Endothelial cell of umbilical vein (primary cell): ENCODE measurements at places on chromosomes 1 and 21. TPM values are rescaled to one million over a fixed set of nuclear protein-coding genes. Genes with fewer than 3 reads are reported as not detected.

DNA sequence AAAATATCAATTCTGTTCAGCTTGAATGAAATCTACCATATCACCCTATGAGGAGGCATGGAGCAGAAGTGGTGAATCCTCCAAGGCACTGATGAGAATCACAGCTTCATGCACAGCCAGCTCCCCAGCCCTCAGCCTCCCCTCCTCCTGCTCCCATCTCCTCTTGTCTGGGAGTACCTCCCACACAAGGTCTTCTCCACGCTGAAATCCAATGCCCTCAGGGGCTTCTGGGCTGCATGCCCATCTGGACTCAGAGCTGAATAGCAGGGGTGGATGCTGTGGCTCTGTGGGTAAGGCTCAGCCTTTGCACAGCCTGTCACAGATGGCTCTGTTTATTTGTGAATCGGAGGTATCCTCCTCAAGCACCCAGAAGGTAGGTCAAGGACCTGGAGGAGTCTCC lies 48.6 kb downstream of the KCNC4 start:
- H3K27me3 ChIP-seq = peaks cover 4% of the 10 kb centered on the region
- H3K4me1 ChIP-seq = peaks cover 6% of the 10 kb centered on the region
- H3K27ac ChIP-seq = no peak overlapping the region

- no peaks in the 10 kb centered on the region for H3K27me3 ChIP-seq
- H3K27ac ChIP-seq = peak overlapping the region; percentile 62
- H3K36me3 ChIP-seq = no peaks in the 10 kb centered on the region
- H3K4me1 ChIP-seq = peaks cover 19% of the 10 kb centered on the region
Measured at GRCh38 chr1:225467193-225468020, 39.6 kb upstream of the LBR start.

GRCh38 chr1:171754971-171755370 lies 13.1 kb upstream of the VAMP4 start:
- H3K36me3 ChIP-seq = no peaks in the 10 kb centered on the region
- H3K4me3 ChIP-seq = no peak overlapping the region
- H3K27ac ChIP-seq = no peak overlapping the region
- no peak for DNase-seq
- H3K27me3 ChIP-seq = peaks cover 2% of the 10 kb centered on the region

DNA sequence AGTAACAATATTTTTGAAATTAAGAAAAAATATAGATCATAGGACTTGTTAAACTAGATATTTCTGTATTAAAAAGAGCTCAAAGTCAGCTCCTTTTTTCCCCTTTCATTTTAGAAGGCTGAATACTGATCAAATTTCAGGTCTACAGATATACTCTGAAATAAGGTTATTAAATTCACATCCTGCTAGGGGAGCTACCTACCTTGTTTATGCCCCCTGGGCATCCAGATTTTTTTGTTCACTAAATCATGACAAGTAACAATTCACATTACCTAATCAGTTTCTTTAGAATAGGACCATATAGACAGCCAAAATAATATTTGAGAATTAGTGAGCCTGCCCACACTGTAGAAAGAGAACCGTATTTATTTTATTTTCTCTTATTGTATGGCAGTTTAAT lies 276.2 kb downstream of the USP25 start:
- no peaks in the 10 kb centered on the region for H3K27me3 ChIP-seq
- H3K4me1 ChIP-seq = no peaks in the 10 kb centered on the region
- DNase-seq = no peak
- H3K36me3 ChIP-seq = no peaks in the 10 kb centered on the region

GRCh38 chr1:23021834-23022233 lies 2.6 kb downstream of the KDM1A start:
- no peak for DNase-seq
- H3K27ac ChIP-seq = no peak overlapping the region
- no peaks in the 10 kb centered on the region for H3K36me3 ChIP-seq

- H3K27ac ChIP-seq = peak overlapping the region; percentile 49
- H3K4me1 ChIP-seq = peaks cover 14% of the 10 kb centered on the region
- peak; percentile 70 for DNase-seq
- no peaks in the 10 kb centered on the region for H3K36me3 ChIP-seq
Measured at GRCh38 chr1:1157426-1157913, 16.2 kb upstream of the TTLL10 start.

GRCh38 chr1:18151436-18152122 lies 44.0 kb downstream of the IGSF21 start:
- H3K27ac ChIP-seq = no peak overlapping the region
- no peak for DNase-seq
- H3K27me3 ChIP-seq = no peaks in the 10 kb centered on the region
- H3K4me3 ChIP-seq = no peak overlapping the region
- H3K4me1 ChIP-seq = no peaks in the 10 kb centered on the region

DNA sequence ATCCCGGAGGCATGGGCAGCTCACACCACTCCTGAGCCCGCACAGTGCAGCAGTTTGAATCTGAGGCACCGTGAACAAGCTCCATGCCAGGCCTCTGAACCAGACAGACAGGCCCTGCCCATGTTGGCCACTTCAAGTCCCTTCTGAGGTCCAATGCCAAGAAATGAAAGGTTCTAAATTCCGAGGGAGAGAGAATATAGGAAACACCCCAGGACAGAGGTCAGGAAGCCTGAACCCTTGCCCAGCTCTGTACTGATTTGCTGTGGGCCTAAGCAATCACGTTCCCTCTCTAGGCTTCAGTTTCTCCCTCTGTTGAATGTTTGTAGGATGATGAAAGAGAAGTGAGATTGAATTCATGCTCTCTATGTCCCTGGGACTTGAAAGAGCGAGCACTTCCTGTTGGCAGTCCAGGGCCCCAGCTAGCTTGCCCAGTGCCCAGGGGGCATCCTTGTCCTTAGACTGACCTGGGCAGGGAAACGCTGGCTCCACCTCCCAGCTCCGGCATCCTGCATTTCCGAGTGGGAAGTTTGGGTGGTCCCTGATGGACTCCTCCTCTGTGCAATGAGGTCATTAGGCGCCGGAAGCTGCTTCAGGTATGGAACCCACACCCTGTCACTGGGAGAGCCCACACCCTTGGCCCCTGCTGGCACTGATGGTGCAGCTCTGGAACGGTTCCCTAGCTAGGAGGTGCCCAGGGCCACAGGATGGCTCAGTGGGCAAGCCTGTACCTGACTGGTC lies 242.4 kb upstream of the TMEM51 start:
- H3K4me1 ChIP-seq = no peaks in the 10 kb centered on the region
- DNase-seq = no peak
- H3K36me3 ChIP-seq = no peaks in the 10 kb centered on the region
- no peak overlapping the region for H3K4me3 ChIP-seq
- H3K27ac ChIP-seq = no peak overlapping the region
- no peaks in the 10 kb centered on the region for H3K27me3 ChIP-seq

Gene NOS1AP
- total RNA-seq = 3.2 and 5.4 TPM in 2 replicates

- H3K4me3 ChIP-seq = no peak overlapping the region
- no peak for DNase-seq
- no peaks in the 10 kb centered on the region for H3K4me1 ChIP-seq
- peaks cover 25% of the 10 kb centered on the region for H3K27me3 ChIP-seq
- H3K27ac ChIP-seq = no peak overlapping the region
Measured at GRCh38 chr1:154751690-154752089, 118.4 kb downstream of the KCNN3 start.

- no peak overlapping the region for H3K4me3 ChIP-seq
- no peak for DNase-seq
- H3K27ac ChIP-seq = no peak overlapping the region
- no peaks in the 10 kb centered on the region for H3K4me1 ChIP-seq
- H3K27me3 ChIP-seq = no peaks in the 10 kb centered on the region
Measured at GRCh38 chr21:24200052-24200451, 1407.2 kb downstream of the MRPL39 start.

Gene PLA2G2F
- not detected in 2 replicates for total RNA-seq

DNA sequence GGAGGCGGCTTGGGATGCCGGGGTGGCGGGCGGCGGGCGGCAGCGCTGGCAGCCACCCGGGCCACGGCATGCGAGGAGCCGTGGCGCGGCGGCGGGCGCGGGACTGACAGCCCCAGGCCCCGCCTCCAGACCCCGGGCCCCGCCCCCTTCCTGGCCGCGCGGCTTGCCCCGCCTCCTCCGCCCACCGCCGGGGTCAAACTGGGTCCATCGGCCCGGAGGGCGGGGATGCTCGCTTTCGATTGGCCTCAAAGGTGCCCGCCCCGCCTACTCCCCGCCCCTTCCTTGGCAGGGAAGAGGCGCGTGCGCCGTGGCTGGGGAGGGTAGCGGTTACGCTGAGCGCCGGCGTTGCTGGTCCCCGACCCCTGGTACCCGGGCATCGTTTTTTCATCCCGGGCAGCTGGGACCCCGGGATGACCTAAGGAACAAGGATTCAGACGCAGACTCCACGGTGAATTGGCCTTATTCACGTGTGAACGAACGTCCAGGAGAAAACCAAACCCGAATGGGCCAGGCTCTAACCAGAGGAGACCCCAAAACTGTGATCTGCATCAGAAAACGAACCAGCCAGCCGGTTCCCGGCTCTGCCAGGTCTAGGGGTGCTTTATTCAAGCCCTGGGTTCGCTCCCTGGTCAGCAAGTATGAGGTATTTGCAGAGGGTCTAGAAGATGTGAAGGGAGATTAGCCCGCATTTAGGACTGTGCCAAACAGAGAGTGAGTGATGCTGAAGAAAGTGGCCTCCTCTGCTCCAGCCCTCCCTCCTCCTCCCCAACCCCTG lies 117.2 kb upstream of the GUCA2B start:
- peaks cover 6% of the 10 kb centered on the region for H3K27me3 ChIP-seq
- no peaks in the 10 kb centered on the region for H3K36me3 ChIP-seq
- peak overlapping the region; percentile 85 for H3K4me3 ChIP-seq

GRCh38 chr1:109214695-109215623 lies 1.2 kb downstream of the SARS1 start:
- peak overlapping the region; percentile 94 for H3K4me3 ChIP-seq
- no peaks in the 10 kb centered on the region for H3K27me3 ChIP-seq
- H3K4me1 ChIP-seq = peaks cover 20% of the 10 kb centered on the region
- DNase-seq = peak; percentile 74

DNA sequence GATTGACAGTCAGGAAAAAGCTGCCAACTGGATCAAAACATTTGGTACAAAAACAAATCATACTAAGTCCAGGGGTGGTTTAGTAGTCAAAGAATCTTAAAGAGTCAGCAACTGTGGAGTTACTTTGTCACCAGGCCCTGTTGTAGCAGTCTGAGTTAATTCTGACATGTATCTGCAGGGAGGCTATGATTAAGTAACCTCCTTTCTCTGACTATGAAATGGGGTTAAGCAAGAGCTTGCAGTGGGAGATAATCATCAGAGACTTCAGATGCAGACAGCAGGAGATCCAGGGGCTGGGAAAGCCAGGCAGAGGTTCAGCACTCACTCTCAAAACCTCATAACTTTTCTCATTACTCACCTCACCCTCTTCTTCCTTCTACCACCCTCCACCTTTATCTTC lies 99.2 kb upstream of the BTG3 start:
- no peaks in the 10 kb centered on the region for H3K27me3 ChIP-seq
- no peak for DNase-seq
- no peak overlapping the region for H3K27ac ChIP-seq
- no peak overlapping the region for H3K4me3 ChIP-seq

DNA sequence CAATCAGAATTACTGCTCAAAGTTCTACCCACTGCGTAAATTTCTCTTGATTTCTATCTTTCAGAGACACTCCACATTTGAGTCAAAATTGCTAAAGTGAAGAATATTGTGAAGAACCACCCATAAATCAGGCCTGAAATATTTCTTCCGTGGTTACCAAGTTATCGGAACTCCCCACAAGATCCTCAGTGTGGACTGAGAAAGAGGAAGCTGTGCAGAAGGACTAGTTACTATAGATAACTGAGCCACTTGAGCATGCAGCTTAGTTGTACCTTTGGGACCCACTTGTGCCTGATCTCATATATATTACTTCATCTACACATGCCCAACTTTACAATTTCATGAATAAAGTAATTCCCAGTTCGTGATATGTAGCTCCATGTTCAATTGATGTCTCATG lies 18.4 kb downstream of the RWDD3 start:
- no peaks in the 10 kb centered on the region for H3K4me1 ChIP-seq
- H3K4me3 ChIP-seq = no peak overlapping the region
- H3K27me3 ChIP-seq = no peaks in the 10 kb centered on the region
- H3K36me3 ChIP-seq = no peaks in the 10 kb centered on the region
- H3K27ac ChIP-seq = no peak overlapping the region

DNA sequence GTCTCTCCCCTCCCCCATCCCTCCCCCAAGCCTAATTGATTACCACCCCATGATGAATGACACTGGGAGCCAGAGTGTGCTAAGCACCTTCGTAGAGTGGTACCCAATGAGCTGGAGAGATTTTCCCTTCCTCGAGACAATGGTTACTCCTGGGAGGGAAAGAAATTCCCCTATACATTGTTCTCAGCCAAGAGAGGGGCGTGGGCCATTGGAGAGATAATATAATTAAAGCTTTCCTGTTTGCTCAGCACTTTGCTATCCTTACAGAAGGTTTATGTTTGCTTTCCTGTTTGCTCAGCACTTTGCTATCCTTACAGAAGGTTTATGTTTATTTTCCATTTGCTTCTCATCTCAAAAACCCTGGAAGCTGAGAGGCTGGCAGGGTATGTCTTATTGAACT lies 126.1 kb upstream of the KLHDC7A start:
- no peaks in the 10 kb centered on the region for H3K27me3 ChIP-seq
- no peak for DNase-seq
- no peaks in the 10 kb centered on the region for H3K4me1 ChIP-seq

Gene CHRM3
- not detected in 2 replicates for total RNA-seq

Gene PGLYRP3
- not detected in 2 replicates for total RNA-seq

Gene GJA9
- not detected in 2 replicates for total RNA-seq

DNA sequence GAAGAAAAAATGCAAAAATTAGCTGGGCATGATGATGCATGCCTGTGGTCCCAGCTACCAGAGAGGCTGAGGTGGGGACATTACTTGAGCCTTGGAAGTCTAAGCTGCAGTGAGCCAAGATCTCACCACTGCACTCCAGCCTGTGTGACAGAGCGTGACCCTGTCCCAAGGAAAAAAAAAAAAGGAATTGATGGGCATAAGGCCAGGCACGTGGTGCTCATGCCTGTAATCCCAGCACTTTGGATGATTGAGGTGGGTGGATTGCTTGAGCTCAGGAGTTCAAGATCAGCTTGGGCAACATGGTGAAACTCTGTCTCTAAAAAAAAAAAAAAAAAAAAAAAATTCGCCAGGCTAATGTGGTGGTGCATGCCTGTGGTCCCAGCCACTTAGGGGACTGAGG lies 55.8 kb upstream of the ATP2B4 start:
- no peak for DNase-seq
- no peaks in the 10 kb centered on the region for H3K36me3 ChIP-seq
- H3K27ac ChIP-seq = no peak overlapping the region
- H3K4me1 ChIP-seq = no peaks in the 10 kb centered on the region
- no peaks in the 10 kb centered on the region for H3K27me3 ChIP-seq
- H3K4me3 ChIP-seq = no peak overlapping the region
